ENCODE measurements at places on chromosomes 4 and X.

- DNase-seq = peak; percentile 76
Observed at GRCh38 chrX:109347632-109348031, 134.3 kb downstream of the GUCY2F start.

GRCh38 chr4:140764785-140765392 is 8.7 kb upstream of the TBC1D9 start:
- DNase-seq = peak; percentile 49

GRCh38 chr4:172412851-172413580 is 599.8 kb downstream of the GALNTL6 start:
- no peak for DNase-seq

GRCh38 chrX:46477435-46477834 is 67.8 kb downstream of the ZNF674 start:
- no peak for DNase-seq

DNA sequence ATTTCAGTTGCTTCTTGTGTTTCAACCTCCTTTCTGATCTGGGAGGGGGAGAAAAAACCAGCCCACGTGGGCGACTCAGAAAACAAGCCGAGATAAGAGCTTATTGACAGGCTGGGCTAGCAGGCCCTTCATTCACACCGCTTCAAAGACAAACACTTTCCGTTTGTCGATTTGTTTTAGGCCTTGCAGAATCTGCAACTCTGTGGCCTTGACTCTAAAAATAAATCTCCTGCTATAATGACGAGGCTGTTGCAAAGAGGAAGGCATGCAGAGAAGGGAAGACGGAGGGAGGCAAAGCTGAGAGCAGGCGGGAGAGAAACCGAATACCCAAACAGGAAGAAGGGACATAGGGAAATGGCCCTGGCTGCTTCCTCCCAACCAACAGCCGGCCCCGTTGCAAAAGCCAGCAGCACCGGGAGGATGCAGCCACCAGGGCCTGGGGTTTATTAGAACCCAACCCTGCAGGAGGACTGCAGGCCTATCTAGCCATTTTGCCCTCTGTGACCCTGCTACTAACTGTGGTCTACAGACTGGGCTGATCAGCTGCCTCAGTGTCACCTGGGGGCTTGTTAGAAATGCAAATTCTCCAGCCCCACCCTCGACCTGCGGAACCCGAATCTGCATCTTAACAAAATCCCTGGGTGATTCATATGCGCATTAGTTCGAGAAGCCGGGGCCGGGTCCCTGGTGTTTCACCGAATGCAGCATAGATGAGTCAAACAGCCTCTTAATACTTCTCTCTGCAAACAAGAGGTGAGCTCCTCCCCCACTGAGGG is 325.5 kb downstream of the BCOR start:
- peak; percentile 91 for DNase-seq

DNA sequence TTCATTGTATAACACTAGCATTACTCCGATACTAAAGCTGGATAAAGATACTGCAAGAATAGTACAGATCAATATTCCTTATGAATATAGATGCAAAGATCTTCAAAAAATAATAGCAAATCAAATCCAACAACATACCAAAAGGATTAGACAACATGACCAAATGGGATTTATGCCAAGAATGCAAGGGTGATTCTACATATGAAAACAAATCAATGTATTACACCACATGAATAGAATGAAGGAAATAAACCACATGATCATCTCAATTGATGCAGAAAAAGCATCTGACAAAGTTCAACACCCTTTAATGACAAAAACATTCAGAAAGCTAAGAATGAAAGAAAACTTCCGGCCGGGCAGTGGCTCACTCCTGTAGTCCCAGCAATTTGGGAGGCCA is 42.8 kb downstream of the CUL4B start:
- DNase-seq = no peak

DNA sequence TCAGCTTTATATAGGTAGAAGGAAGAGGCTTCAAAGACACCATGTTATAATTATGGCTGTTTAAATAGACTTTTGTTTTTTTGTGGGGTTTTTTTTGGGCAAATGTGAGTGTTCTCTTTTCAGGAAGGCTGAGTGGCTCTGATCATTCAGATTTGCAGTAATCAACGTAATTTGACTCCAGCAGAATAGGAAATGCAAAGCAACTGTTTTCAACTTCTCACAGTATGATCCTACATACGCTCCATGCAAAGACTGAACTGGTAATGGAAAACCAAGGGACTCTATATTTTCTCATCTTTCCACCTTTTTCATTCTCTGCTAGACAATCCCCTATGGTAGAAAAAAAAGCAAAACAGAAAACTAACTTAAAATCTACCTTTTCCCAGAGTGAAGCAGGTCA is 10.8 kb downstream of the ADH1B start:
- DNase-seq = no peak

DNA sequence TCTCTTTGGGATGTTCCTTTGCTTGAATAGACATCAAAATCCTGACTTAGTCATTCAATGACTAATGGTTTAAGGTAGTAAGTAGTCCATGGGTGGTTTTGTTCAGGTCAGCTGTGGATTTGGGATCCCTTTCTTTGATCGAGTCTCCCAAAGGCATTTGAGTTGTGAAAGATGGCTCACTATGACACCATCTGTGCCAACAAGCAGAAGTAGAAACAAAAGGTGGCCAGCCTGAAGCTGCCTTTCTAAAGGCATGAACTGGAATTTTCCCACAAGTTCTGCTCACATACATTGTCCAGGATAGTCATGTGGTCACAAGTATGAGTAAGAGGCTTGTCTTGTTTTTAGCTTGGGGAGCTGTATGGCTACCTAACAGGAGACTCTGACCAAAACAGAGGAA is 129.9 kb downstream of the CCNG2 start:
- no peak for DNase-seq

DNA sequence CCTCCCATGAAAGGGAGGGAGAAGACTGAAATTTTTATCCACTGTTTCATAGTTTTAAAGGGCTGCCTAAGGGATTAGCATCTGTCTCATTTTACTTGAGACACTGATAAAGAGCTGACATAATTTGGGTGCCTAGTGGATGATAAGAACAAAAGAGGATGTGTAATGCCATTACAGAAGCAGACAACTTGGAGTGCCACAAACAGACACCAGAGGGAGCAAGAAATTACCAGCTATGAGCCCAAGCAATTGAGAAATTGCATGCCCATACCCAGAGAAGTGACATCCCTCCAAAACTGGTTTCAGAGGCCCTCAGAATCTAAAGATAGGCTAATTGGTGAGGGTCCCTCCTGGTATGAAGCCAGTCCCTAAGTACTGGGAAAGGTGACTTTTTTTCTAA is 38.5 kb upstream of the POU3F4 start:
- DNase-seq = peak; percentile 30

DNA sequence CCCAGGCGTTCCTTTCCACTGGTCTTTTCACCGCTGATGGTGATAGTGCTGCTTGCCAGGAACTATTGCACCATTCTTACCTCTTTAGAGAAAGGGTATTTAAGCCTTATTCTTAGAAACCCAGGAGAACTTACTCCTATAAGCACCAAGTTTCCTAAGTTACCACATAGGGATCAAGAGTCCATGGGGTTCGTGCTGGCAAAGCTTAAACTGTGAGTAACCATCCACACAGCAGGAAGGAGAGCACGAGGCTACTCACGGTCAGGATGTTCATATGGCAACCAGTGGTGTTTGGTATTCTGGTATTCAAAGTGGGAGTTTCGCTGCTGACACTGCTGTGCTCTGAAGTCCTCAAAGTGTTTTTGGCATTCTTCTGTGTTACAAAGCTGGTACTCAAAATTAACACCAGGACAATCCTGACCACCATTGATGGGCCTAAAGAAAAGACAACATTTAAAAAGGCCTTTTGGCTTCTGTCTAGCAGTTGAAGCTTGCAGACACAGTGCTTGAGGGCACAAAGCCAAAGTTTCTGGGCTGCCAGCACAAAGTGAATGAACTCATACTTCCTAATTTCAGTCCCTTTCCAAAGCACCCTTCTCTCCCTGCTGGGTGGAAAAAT is 256.9 kb downstream of the ADAMTS3 start:
- DNase-seq = peak; percentile 32

DNA sequence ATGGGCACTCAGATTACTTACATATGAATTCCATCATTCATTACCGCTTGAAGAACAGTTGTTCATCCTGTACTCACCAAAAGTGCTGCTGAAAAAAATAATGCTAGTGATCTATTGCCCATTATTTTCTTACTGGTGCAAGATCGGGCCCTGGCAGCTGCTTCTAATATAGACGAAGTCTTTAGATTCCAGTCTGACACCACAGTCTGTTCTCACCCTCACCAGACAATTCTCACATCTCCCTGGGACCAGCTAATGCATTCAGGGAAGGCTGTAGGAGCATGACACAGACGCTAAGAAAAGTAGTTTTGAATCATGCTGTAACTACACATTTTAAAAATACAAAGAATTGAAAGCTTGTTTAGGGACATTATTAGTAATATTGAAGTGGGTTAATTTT is 13.8 kb downstream of the GEMIN8 start:
- DNase-seq = no peak

- DNase-seq = no peak
Observed at GRCh38 chrX:11724122-11725017, 33.7 kb upstream of the MSL3 start.

DNA sequence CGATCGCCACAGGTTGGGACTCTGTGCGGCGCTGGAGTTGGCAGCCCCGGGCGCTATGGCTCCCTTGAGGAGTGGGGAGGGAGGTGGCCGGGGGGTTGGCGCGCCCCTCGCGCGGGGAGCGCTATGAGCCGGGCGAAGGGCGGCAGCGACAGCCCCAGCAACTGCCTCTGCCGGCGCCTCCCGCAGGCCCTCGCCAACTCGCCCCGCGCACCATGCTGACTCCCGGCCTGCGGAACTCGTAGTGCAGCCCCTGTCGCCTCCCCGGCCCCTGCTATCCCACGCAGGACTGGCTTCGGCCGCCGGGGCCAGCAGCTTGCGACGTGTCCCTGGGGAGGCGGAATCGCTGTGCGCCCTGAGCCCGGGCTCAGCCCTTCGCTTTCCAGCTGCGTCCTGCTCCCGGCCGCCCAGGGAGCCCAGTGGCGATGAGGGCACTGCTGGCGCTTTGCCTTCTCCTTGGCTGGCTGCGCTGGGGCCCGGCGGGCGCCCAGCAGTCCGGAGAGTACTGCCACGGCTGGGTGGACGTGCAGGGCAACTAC is 415 bp downstream of the SHISA3 start:
- no peak for DNase-seq

Measured in ELF-1 (cell line).